ENCODE measurements at places on chromosomes 13 and 19. TPM values are rescaled to one million over a fixed set of nuclear protein-coding genes. Genes with fewer than 3 reads are reported as not detected.

ZNF99 gene
- total RNA-seq, result not detected

FGF21 gene
- total RNA-seq, result not detected

ZNF790 gene
- 0.23 TPM for total RNA-seq

VSTM1 gene
- 0.47 TPM for total RNA-seq

KIR3DL1 gene
- not detected for total RNA-seq

NFIX gene
- total RNA-seq, result 3.4 TPM

ZNF132 gene
- 0.06 TPM for total RNA-seq

CYP2F1 gene
- total RNA-seq, result not detected

ENOX1 gene
- total RNA-seq, result 1.6 TPM

ZNF486 gene
- not detected for total RNA-seq

ERICH4 gene
- not detected for total RNA-seq

ZNF560 gene
- not detected for total RNA-seq

Measured in A549 treated with GW870086 at 1 μM for 4 hours (cell line).